ENCODE measurements at places on chromosomes 13 and 19.

- DNase-seq: no peak
These were observed 3.5 kb downstream of the RNF113B start for GRCh38 chr13:98173431-98174152.

- no peak for DNase-seq
These were observed 1597.7 kb upstream of the PRR20A start for GRCh38 chr13:55543053-55543452.

DNA sequence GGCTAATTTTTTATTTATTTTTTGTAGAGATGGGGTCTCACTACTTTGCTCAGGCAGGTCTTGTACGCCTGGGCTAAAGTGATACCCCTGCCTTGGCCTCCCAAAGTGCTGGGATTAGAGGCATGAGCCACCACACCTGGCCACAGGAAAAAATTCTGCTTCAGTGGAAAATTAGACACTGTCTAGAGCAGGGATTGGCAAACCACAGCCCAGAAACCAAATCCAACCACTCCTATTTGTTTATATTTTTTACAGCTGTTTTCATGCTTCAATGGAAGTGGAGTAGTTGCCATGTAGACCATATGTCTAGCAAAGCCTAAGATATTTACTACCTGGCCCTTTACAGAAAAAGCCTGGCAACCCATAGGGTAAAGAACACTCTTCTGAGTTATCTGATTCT, 123.7 kb upstream of the MRI1 start:
- no peak for DNase-seq

GRCh38 chr13:42495751-42496150, 78.2 kb upstream of the TNFSF11 start:
- DNase-seq: no peak

DNA sequence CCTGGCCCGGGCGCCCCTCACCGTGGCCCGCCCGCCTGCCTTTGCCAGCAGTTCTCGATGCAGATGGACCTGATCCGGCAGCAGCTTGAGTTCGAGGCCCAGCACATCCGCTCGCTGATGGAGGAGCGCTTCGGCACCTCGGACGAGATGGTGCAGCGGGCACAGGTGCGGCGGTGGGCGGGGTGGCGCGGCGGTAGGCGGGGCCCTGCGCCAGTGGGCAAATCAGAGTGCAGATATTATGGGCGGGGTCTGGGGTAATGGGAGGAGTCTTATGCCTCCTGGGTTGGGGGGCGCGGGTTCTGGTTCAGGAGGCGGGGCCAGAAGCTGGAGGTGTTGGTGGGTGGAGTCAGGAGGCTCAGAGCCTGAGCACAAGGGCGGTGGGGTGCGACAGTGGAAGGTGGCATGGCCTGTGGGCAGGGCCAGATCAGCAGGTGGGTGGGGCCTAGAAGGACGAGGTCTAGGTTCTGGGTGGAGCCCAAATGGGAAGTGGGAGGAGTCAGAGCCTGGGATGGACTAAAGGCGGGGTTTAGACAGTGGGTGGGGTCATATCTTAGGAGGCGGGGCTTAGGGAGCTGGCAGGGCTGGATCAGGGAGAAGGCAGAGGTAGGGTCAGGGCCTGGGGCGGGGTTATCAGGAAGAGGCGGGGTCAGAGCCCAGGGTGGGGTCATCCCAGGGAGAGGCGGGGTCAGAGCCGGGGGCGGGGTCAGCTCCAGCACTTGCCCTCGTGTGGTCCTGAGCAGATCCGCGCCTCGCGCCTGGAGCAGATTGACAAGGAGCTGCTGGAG, 5.6 kb downstream of the APC2 start:
- no peak for DNase-seq

- DNase-seq: no peak
These were observed 22.0 kb downstream of the ERFL start for GRCh38 chr19:41906271-41906670.

- DNase-seq: no peak
These were observed 24.9 kb downstream of the PIAS4 start for GRCh38 chr19:4032436-4032835.

DNA sequence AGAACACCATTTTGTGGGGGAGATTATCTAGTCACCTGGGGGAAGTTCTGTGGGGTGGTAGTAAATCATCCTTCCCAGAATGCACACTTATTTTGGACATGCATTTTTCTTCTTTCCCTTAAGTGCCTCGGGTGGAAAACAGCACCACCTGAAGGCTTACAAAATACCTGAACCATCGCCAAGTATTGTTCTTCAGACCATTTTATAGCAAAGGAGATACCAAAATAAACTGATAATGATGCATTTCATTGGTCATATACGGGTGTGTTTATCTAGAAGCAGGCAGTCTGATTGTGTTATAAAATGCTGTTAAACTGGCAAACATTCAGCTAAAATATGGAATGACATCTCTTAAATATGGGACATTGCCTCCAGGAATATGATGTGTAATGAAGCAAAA, 1034.7 kb downstream of the SLITRK1 start:
- DNase-seq: no peak

GRCh38 chr19:30795727-30796126, 423.5 kb downstream of the ZNF536 start:
- no peak for DNase-seq

- DNase-seq: no peak
These were observed 348.0 kb downstream of the TEX29 start for GRCh38 chr13:111668451-111668850.

GRCh38 chr19:39372047-39372802, 18.7 kb downstream of the PAF1 start:
- DNase-seq: no peak

DNA sequence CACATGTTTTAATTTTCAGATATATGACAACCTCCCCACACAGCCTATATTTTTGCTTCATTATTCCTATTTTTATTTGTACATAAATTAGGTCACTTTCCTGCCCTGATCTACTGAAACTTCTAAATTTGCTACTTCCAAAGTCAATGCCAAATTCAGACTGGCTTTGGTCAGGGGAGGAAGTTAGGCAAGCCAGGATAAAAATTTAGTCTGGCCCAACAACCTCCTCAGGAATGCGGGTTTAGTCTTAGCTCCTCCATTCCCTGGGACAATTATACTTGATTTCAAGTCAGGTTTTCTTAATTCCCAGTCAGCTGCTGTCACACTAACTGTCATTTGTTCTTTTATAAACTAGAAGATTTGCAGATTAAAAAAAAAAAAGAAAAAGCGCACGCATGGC, 84.3 kb downstream of the TM9SF2 start:
- no peak for DNase-seq

DNA sequence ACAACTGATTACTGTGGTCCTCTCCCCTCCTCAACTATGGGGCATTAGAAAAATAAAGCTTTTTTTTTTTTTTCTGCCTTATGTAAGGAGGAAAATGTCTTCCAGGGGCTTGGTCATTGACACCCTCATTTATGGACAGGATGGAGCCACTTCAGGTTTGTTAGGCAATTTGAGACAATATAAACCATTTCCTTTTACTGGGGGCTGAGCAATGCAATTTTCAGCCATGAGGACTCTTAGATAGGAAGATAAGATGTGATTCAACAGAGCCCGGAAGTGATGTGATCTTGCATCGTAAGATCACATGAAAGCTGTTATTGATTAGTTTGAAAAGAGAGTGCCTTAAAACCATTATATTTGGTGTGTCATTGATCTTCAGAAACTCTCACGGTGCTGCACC, 210.8 kb downstream of the OXGR1 start:
- no peak for DNase-seq

DNA sequence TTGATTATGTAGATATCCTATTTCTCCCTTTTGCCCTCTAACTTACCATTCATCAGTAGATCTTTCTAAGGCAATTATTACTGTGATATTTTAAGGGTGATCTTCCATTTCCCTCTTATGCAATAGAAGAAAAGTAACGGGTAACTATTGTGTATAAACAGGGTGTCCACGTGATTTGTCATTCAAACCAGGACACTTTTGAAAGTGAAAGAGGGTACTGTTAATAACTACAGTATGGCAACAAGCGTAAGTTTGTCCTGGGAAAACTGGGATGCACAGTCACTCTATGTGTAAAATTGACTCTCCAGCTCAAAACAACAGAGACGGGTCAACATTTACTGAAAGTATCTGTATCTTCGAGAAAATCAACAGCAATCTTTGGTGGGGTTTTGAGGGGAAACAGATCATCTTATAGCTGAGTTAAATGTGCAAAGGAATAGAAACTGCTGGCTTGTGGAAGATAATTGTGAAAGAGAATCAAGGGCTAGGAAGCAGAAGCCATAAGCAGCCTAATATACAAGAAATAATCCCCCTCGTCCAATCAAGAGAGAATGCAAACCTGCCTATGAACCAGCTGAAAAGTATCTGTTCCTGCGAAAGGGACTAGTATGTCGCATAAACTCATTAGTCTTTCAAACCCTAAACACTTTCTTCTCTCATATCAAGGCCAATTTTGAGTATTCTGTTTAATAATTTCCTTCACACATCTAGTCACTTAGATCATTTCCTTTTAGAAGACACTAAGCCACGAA, 126.7 kb downstream of the FOXO1 start:
- DNase-seq: no peak

DNA sequence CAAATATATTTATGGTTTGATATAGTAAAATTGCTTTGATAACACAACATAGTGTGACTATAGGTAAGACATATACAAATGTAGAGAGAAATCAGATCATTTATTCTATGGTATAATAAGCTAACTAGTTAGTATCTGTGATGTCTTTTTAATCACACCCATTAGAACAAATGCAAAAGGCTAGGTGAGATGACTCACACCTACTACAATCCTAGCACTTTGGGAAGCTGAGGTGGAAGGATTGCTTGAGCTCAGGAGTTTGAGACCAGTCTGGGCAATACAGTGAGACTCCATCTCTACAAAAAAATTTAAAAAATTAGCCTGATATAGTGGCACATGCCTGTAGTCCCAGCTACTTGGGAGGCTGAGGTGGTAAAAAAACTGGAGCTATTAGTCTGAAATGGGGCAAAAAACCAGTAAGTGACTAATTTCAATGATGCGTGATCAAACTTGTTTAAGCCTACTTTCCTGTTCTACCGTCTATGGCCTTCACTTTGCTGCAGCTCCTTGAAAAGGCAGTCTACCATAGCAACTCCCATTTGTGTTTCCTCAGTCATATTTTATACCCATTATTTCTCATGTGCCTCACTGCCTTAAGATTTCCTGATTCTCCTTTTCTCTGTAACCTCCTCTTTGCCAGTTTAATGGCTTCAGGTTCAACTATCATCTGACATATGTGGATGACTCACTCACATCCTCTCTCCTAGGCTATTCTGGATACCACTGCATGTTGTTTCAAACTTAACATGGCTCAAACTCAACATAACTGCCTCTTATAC, 12.5 kb downstream of the ALG5 start:
- DNase-seq: no peak

DNA sequence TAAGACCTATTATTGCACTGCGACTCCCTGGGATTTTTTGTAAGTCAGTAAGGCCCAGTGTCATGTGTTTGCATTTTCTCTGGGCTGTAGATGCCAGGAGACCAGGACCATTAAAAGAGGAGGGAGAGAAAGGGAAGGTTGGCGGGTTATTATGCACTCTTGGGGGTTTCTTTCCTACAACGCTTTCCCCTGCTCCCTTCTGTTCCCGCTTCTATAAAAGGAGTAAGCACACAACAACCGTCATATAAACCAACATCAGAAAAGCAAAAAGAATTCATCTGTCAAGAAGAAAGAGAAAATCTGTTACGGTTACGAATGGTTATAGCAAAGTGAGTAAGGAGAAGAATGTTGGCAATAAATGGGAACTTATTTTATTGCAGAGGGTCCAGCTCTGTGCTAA, 541.8 kb downstream of the IRS2 start:
- no peak for DNase-seq

DNA sequence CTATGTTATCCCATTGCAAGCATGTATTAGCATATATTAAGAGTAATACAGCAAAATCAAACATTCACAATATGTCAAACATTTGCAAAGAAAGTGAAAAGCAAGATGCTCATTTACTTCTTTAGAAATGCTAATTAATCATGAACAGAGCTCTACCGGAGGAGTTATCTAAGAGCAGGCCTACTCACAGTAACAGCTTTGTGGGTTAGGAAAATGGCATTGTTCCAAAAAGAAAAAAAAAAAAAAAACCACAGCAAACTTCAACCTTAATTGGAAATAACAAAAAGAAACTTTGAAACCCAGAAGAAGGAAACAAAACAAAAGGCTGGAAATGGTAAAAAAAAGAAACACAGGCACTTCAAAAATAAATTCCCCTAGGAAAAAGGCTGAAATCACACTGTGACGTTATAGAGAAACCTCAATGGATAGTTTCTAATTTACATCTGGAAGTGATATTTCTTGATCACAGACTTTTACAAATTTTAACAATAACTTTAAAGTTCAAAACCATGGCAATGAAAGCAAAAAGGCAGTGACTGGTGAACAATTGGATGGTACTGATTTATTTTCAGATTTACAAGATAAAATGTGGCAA, 1236.8 kb upstream of the SPRY2 start:
- DNase-seq: no peak

Data from T-helper 9 cell (primary cell).